CD4-positive, alpha-beta T cell treated with Interleukin-10 for 1 hour (primary cell): ENCODE measurements at places on chromosomes 11 and 22.

- no peak for DNase-seq
Observed at GRCh38 chr11:132042296-132042695, 671.9 kb downstream of the NTM start.

- no peak for DNase-seq
Observed at GRCh38 chr11:77174559-77174958, 46.5 kb downstream of the MYO7A start.

DNA sequence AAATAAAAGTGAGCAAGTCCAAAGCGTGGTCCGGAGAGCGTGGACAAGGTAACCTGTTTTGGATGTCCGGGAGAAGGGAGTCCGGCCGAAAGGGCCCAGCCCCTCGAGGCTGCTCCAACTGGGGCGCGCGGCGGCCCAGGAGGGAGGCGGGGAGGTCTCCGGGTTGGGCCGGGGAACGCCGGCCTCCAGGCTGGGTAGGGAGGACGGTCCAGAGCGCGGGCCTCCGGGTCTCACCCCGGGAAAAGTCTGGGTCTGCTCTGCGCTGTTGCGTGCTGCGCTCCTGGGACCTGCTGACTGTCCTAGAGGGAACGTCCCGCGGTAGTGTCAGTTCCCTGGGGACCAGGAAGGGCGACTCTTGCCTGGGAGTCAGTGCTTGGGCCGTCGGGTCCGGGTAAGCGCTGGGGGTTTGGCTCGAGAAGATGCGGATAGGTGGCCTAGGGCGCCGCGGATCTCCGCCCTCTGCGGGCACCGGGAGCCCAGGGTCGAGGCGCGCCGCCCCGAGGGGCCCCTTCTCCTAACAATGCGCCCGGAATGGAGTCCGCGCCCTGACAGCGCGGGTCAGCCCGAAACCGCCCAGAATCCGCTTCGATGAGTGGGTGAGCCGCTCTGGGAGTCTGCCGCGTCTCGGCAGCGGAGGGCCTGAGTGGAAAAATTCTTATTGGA lies 988 bp upstream of the FLI1 start:
- peak; percentile 37 for DNase-seq

DNA sequence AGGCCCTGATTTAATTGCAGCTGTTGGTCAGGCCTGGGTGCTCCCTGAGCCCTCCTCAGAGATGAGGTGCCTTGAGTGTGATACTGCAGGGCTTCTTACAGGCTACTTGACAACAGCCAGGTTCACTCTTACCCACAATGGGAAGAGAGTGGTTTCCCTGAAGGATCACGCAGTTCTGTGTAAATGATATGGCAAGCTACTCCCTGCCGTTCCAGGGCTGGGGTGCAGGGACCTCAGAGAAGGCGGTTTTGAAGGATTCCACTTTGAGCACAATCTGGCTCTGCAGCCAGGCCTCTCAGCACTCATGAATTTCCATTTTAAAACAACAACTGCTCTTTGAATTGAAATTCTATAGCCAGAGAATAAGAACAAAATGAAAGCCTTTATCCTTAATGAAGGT lies 92.9 kb downstream of the SLC17A6 start:
- no peak for DNase-seq

- DNase-seq = no peak
Observed at GRCh38 chr11:64711956-64712362, 11.0 kb downstream of the NRXN2 start.

GRCh38 chr11:11977206-11977938 lies 31.1 kb downstream of the DKK3 start:
- no peak for DNase-seq

DNA sequence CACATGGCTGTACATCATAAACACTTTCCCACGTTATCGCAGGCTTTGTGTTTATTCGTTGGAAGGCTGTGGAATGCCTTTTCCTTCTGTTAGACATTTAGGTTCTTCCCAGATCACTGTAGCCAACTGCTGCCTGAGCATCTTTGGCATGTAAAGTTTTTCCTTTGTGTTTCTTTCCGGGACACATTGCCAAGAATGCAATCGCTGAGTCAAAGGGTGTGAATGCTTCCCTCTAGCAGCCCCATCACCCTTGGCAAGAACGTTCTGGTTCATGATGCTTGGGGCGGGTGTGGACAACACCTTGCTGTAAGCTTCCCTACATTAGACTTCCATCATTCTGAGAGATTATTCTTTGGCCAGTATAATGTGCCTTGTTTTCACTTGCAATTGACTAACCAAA lies 136.2 kb downstream of the OSBP2 start:
- DNase-seq = no peak

- no peak for DNase-seq
Observed at GRCh38 chr11:47280099-47280498, 10.2 kb downstream of the MADD start.
